ENCODE measurements at places on chromosomes 7 and 10. TPM values are rescaled to one million over a fixed set of nuclear protein-coding genes. Genes with fewer than 3 reads are reported as not detected.

The SORCS1 gene
- not detected for total RNA-seq

- DNase-seq = no peak
Observed at GRCh38 chr10:107900131-107900530, 735.6 kb upstream of the SORCS1 start.

DNA sequence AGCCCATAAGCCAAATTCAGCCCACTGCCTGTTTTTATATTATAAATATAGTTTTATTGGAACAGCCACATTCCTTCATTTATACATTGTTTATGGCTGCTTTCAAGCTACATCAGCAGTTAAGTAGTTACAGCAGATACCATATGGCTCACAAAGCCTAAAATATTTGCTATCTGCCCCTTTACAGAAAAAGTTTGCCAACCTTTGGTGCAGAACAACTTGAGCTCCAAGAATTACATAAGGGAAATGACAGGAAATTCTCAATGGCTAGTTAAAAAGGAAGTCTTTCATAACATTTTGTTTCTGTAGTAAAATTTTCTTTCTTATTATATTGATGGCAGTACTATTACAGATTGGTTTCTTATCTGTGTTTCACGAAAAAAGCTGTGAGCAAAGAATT lies 59.3 kb downstream of the COL28A1 start:
- no peak for DNase-seq

GRCh38 chr7:152931633-152932032 lies 172.1 kb downstream of the ACTR3B start:
- no peak for DNase-seq

GRCh38 chr10:93629647-93630305 lies 17.4 kb downstream of the PDE6C start:
- DNase-seq = no peak

DNA sequence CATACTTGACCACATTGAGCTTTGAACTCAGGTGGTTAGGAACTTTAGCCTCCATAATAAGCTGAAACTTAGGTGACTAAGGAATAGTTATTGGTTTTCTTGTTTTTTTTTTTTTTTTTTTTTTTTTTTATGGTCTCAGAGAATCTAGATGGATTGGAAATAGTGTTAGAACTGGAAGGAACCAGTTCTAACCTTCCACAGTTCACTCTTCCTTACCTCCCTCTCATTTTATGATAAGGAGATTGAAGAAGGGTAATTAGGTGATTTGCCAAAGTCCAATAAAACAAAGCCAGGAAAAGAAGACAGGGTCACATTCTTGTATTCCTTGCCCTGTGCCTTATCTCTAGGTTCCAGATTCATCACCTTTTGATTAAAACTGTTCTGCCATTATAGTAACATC lies 71.7 kb upstream of the STRIP2 start:
- no peak for DNase-seq

GRCh38 chr7:147569116-147569913 lies 1021.3 kb upstream of the C7orf33 start:
- no peak for DNase-seq

DNA sequence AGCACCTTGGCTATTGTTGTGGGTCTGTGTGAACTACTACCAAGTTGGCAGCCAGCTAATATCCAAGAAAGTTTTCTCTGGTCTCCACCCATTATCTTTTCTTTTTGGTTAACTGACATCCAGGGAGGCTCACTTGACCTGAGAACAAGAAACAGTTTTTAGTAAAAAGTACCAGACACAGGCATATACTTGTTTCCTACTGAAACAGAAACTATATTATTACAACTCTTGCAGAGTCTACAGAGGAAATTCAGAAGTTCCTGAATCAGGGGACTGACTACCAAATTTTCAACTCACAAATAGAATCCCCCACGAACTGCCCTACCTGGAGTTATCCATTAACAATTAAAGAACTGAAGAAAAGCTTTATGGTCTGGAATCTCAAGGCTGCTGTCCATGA lies 168.9 kb downstream of the KCND2 start:
- no peak for DNase-seq

DNA sequence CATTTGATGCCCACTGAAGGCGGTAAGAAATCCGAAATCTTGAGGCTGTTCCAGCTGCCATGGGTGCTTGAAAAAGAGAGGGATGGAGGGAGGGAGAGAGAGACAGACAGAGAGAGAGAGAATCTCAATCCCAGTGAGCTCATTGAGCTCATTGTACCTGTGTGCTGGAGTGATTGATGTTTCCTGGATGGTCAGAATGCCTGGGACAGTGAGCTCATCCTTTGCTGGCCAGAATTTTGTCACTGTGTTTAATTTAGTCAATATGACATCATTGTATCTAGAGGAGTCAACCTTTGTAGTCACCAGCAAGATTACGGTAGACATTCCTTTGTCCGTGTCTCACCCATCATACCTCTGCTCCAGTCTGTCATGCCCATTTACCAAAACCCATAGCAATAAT lies 625.4 kb upstream of the POM121L12 start:
- DNase-seq = no peak

The MYH16 gene
- not detected for total RNA-seq

- no peak for DNase-seq
Observed at GRCh38 chr10:126592901-126593300, 77.6 kb downstream of the C10orf90 start.

GRCh38 chr10:101237982-101238731 lies 8.9 kb upstream of the LBX1 start:
- DNase-seq = no peak

- peak; percentile 38 for DNase-seq
Observed at GRCh38 chr10:129962872-129963640, 1.0 kb downstream of the EBF3 start.

GRCh38 chr10:18303851-18304801 lies 163.9 kb downstream of the CACNB2 start:
- DNase-seq = no peak

GRCh38 chr7:84529480-84530205 lies 335.1 kb upstream of the SEMA3A start:
- DNase-seq = no peak

DNA sequence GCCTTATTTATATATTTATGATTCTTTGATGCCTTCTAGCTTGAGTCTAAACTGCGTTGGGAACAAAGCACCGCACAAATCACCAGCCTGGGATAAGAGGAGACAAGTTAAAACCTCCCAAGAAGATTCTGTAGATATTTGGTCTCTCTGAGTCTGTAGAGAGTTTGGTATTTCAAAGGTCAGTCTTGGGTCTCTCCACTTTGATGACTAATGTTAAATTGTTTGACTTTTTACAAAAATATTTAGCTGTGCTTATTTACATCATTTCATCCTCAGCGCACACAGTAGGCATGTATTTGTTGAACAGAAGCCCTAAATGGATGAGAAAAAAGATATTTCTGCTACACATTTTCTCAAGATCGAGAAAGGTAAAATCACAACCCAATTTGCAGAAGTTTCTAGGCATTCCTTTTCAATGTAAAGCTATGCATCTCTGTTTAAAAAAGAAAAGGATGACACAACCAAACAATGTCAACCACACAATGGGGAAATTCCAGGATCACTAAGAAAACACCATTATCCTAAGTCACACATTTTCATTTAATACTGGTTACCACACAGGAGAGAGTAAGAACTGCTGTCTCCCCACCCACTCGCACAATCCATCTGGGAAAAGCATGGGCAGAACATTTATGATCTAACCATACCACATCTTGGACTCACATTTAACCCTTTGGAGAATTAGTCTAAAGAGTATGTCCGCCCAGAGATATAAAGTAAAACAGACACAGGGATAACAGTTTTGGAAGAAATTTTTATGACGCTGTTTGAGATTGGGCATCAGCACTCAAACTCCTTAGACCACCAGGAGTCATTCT lies 4.4 kb downstream of the CDK6 start:
- DNase-seq = no peak

DNA sequence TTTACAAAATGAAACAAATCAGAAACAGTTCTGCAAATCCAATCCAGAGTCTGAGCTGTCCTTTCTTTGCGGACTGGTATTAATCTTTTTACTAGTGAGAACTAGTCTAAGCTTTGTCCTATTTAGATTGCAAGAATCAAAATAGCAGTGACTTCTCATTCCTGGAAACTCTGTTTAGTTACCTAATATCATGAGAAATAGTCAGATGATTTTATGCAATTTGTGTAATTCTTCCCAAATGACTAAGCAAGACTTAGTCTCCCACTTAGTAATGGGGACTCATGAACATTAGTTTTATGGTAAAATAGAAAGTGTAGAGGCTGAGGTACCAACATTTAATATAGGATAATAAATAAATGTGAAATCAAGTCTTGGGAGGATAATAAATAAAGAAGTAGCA lies 341.3 kb downstream of the DNAJB9 start:
- no peak for DNase-seq

GRCh38 chr10:13709931-13710650 lies 123.3 kb downstream of the PRPF18 start:
- DNase-seq = no peak

DNA sequence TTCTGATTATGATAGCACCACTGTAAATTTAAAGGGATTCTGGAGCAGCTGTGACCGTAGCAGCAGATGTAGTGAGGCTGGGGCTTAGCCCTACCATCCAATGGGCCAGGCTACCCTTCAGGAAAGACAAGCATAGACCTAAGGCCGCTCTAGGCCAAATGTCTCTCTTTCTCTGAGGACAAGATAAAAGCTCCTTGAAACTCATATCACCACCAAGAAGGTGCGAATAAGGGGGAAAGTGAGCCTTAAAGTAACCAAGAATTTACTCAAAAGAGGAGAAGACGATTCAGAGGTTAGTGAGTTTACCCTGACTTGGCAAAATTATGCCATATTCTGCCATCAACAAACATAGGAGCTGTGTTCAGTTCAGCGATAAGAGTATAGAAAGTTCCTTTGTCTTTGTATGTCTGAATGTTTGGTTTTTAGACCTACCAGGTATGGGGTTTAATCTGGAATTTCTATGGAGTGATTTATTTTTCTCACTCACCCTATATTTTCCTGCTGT lies 79.8 kb downstream of the PFKFB3 start:
- no peak for DNase-seq

- no peak for DNase-seq
Observed at GRCh38 chr10:24958721-24959381, 6.4 kb upstream of the PRTFDC1 start.

DNA sequence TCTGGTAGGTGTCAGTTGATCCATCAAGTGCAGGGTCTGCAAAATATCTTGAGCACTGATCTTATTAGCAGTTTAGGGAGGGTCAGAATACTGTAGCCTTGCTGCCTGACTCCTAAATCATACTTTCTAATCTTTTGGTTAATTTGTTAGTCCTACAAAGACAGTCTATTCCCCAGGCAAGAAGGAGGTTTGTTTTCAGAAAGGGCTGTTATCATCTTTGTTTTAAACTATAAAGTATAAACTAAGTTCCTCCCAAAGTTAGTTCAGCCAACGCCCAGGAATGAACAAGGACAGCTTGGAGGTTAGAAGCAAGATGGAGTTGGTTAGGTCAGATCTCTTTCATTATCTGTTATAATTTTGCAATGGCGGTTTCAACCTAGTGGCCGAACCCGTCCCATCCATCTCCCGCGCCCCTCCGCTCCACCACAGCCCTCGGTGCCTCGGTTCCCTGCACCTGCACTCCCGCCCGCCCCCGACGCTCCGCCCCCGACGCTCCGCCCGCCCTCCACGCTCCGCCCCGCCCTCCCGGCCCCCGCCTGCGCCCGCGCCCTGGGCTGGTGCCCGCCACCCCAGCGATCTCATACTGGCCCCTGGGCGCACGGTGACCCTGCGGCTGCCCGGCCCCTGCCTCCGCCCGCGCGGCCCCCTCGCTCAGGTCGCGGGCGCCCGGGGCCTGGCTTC lies at the start of gene ADCK2:
TSS of gene ADCK2 (plus strand) at position 564 of the 681 bp plus-strand sequence. CDS start 386 bp downstream, outside the sequence.
- DNase-seq = peak; percentile 77

DNA sequence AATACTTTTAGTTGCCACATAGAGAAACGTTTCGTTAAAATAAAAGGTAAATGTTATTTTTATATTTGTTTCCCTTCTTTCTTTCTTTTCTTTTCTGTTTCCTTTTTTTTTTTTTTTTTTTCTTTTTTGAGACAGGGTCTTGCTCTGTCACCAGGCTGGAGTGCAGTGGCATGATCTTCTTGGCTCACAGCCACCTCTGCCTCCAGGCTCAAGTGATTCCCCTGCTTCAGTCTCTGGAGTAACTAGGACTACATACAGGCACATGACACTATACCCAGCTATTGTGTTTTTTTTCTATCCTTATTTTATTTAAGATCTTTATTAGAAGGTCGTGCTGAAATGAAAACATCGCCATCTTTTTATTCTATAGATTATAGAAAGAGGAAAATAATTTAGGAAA lies 661.8 kb upstream of the MBL2 start:
- no peak for DNase-seq

The IL6 gene
- 0.84 TPM for total RNA-seq

DNA sequence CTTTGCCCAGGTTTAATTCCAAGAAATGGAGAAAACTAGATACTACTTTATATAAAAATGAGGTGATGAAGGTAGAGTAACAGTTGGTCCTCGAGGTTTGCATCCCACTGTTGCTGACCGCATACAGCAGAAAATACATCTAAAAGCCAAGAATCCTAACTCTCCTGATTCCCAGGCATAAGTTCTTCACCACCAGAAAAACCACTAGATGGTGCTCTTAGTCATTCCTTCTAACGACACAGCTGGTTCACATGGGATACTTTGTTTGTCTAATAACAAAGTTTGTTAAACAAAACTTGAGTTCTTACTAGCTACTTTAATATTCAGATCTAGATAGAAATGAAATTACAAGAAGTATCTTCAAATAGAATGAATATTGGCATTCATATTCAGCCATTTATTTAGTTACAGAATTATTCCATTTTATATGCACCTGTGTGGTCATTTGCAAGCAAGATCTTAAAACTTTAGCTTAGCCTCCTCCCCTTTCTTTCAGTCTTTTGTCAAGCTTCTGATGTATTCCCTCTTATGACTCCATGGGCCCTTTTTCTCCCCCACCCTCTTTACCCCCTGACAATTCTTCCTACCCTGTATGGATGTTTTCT lies 54.1 kb upstream of the CYP26C1 start:
- DNase-seq = peak; percentile 3

- DNase-seq = no peak
Observed at GRCh38 chr7:11231190-11231589, 257.5 kb downstream of the PHF14 start.

DNA sequence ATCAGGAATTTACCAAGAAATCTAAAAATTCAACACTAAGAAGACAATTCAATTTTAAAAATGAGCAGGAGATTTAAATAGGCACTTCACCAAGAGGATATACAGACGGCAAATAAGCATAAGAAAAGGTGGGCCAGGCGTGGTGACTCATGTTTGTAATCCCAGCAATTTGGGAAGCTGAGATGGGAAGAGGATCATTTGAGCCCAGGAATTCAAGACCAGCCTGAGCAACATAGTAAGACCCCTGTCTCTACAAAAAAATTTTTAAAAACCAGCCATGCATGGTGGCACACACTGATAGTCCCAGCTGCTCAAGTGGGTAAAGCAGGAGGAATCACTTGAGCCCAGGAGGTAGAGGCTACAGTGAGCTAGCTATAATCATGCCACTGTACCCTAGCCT lies 3.5 kb upstream of the AKR1D1 start:
- DNase-seq = no peak

The DOCK4 gene
- total RNA-seq = 0.17 TPM
